AG09309 (cell line): ENCODE measurements at places on chromosomes 6 and 20.
A peak's percentile ranks its signal among the peaks of the same experiment; 100 is the strongest.

DNA sequence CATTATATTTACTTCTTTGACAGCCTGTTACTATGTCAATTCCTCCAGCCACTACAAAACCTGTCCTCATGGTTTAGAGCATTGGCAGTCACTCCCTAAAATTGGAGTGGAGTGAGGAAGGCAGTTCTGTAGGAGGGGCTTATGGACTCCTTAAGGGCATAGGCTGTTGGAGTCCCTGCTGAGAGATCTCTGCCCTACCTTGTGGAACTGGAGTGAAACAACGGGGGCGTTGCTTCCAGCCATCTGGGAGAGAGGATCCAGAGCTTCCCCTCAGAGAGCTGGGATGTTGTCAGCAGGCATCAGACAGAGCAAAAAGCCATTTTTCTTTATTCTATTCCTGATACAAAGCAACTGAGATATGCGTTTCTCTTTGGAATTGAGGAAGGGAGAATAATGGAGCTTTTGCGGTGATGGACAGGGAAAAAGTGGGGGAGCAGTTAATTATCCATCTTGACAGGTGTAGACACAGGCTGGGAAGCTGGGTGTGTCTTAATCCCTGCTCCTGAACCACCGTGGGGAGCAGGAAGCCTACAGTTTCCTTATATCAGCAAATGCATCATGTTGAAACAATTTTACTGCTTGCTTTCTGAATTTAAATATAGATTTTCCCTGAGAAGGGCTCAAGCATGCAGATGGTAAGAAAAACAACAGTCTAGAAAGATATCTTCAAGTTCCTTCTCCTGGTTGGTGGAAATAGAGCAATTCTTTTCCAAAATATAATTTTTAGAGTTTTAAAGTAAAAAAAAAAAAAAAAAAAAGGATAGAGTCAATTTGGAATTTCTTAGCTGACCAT, 402.5 kb downstream of the PLCB1 start:
- no peak for DNase-seq

DNA sequence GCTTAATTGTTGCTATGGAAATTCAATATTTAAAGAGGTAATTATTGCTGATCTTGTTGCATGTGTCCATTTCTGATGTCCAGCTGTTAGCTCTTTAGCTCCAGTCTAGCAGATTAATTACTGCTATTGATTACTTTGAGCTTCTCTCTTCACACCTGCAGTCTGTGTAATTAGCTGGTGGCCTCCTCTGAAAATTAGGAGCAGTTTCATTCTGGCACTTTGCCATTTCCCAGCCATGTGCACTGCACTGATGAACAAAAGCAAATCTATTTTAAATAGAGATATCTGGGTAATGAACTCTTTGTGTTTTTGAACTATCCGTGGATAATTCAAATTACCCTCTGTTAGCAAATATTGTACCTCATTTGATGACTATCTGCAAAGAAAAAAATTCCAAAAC, 275.9 kb downstream of the RNF144B start:
- no peak for DNase-seq

DNA sequence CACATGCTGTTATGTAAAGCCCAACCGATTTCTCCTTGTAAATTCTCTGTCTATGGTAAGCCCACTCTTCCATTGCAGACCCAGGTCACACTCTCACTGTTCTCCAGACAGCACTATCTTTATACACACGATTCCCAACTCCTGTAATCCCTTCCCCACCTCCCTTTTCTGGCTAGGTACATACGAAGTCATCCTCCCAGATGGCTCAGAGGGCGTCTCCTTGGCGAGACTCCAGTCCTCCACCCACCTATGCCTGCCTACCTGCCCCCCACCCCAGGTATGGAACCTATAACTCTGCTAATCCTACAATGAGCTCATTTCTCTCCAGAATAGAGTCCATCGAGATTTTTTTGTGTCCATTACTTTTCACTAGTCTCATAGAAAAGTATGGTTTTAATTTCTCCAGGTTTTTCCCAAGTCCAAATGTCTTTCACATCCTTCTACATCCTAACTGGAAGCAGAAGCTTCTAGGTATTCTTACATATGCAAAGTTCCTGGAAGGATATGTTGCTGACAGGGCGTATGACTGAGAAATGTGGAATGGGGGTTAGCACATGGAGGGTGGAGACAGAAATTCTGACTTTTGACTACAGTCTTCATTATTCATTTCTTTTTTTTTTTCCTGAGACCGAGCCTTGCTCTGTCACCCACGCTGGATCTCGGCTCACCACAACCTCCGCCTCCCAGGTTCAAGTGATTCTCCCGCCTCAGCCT, 22.8 kb downstream of the SCML4 start:
- DNase-seq, result no peak

DNA sequence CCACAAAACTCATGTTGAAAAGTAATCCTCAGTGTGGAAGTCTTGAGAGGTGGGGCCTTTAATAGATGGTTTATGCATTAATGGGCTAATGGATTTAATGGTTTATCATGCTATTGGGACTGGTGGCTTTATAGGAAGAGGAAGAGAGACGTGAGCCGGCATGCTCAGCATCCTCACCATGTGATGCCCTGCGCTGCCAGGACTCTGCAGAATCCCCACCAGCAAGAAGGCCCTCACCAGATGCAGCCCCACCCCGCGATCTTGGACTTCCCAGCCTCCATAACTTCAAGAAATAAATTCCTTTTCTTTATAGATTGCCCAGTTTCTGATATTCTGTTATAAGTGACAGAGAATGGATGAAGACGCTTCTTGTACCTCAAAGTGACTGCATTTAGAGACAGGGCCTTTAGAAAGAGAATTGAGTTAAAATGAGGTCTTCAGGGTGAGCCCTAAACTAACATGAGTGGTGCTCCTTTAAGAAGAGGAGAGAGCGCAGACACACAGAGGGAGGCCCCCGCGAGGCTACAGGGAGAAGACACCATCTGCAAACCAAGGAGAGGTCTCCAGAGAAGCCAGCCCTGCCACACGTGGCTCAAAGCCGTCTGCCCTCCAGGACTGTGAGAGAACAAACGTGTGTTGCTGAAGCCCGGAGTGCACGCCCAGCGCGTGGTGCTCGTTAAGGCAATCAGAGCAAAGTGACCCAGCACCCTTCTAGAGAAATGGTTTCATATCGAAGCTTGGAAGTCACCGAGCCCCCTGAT, 56.9 kb downstream of the IRF4 start:
- DNase-seq, result no peak

- no peak for DNase-seq
These were observed 100.4 kb downstream of the LY86 start for GRCh38 chr6:6688951-6689350.

DNA sequence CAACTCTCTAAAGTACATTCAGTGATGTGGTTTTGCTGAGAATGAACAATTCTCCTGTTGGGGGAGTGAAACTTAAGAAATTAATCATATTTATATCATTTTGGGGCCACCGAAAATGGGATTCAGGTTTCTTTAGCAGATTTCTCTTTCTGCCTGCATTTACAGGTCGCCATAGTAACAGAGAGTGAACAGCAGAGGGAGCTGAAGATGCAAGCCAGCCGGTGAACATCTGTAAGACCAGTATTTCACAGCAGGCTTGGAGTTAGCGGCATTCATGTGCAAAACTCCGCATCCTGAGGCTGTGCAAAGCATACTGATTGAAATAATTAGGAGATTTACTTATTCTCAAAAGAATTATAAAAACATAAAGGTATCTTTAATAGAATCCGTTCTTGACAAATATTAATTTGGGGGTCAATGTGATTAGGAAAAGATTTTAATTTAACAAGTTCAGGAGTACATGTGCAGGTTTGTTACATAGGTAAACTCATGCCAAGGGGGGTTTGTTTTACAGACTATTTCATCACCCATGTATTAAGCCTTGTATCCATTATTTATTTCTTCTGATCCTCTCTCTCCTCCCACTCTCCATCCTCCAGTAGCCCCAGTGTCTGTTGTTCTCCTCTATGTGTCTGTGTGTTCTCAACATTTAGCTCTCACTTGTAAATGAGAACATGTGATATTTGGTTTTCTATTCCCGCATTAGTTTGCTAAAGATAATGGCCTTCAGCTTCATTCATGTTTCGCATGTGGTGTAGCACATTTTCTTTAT, 17.8 kb upstream of the HSF2 start:
- DNase-seq, result peak; percentile 44

DNA sequence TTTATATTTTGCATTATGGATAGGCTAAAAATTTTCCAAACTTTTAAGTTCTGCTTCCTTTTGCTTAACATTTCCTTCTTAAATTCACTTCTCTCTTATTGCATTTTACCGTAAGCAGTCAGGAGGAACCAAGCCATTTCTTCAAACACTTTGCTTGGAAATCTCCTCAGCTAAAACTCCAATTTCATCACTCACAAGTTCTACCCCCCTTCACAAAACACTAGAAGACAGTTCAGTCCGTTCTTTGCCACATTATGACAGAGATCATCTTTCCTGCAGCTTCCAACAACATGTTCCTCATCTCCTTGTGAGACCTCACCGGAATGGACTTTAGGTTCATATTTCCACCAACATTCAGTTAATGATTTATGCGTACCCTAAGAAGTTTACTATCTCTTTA, 79.2 kb upstream of the LY86 start:
- DNase-seq, result no peak
